ENCODE measurements at places on chromosomes 4 and X.

GRCh38 chrX:43633757-43634156 lies 22.3 kb upstream of the MAOA start:
- no peak for DNase-seq

- DNase-seq: no peak
Measured at GRCh38 chr4:94714365-94715160, 43.2 kb upstream of the BMPR1B start.

GRCh38 chr4:57291911-57292310 lies 181.7 kb upstream of the IGFBP7 start:
- DNase-seq: no peak

DNA sequence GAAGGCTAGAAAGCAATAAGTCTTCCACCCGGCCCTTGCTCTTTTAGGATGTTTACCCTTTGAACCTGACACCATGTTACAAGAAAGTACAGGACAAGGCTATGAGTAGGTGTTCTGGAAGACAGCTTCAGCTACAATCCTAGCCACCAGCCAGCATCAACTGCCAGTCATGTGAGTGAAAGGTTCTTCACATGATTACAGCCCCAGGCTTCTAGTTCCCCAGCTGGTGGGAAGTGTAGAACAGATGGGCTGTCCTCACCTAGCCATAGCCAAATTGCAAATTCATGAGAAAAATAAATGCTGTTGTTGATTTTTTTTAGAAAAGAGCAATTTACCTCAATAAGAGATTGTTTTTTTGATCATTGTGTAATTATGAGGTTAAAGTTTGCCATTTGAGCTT lies 60.8 kb downstream of the GRXCR1 start:
- no peak for DNase-seq

GRCh38 chr4:24605216-24605615 lies 20.9 kb upstream of the DHX15 start:
- no peak for DNase-seq

GRCh38 chr4:155722816-155723499 lies 35.9 kb upstream of the GUCY1B1 start:
- DNase-seq: no peak

Data from activated naive CD8-positive, alpha-beta T cell treated with anti-CD3 and anti-CD28 coated beads, Interleukin-2, amount 10 ng/mL, durations not matched to agents 7 days and 5 days (primary cell).